ENCODE measurements at places on chromosomes 5 and 9.
A peak's percentile ranks its signal among the peaks of the same experiment; 100 is the strongest.

DNA sequence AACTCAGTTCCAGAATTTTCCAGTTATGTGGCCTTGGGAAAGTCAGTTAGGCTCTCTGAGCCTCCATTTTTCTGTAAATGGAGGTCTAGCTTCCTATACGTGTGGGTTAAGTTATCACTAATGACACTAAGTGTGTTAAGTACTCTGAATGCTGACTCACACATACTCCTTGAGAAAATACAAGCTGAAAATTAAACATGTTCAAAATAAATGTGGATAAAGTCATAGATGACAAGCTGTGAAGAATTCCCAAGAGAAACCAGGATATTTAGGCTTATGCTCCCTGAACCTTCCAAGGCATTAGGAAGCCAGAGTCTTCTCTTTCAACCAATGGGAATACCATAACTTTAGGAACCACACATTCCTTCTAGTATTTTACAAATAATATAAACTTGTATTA is 58.1 kb downstream of the ABCA1 start:
- no peak for DNase-seq

- DNase-seq, result no peak
These were observed 50.4 kb downstream of the TRIO start for GRCh38 chr5:14193496-14193895.

DNA sequence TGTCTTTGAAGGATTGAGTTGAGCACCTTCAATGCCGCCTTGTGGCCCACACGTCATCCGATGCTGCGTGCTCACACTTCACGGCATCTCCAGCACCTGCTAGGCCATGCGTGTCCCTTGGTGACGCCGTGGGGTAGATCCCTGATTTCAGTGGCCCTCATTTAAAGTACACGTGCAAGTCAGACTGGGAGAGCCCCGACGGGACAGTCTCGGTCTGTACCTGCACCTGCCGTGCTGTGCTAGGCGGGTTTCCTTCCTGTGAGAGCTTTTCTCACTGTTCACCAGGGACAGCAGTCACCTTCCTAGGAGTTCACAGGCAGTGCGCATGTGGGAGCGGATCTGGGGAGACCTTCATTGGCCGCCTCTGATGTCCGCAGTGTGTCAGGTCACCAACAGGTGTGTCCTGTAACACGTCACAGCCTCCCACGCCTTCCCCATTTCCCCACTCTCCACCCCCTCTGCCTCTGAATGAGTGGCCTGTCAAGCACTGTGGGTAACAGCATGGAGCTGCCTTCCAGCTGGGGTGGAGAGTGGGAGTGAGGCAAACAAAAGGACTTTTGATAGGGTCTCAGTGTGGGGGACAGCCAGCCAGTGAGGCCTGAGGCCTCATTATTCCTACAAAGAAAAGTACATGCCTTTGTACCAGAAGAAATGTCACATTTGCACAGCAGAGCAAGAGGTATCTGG is 236.4 kb downstream of the FANCC start:
- DNase-seq, result no peak

- no peak for DNase-seq
These were observed 86.2 kb downstream of the CSNK1G3 start for GRCh38 chr5:123598028-123598689.

DNA sequence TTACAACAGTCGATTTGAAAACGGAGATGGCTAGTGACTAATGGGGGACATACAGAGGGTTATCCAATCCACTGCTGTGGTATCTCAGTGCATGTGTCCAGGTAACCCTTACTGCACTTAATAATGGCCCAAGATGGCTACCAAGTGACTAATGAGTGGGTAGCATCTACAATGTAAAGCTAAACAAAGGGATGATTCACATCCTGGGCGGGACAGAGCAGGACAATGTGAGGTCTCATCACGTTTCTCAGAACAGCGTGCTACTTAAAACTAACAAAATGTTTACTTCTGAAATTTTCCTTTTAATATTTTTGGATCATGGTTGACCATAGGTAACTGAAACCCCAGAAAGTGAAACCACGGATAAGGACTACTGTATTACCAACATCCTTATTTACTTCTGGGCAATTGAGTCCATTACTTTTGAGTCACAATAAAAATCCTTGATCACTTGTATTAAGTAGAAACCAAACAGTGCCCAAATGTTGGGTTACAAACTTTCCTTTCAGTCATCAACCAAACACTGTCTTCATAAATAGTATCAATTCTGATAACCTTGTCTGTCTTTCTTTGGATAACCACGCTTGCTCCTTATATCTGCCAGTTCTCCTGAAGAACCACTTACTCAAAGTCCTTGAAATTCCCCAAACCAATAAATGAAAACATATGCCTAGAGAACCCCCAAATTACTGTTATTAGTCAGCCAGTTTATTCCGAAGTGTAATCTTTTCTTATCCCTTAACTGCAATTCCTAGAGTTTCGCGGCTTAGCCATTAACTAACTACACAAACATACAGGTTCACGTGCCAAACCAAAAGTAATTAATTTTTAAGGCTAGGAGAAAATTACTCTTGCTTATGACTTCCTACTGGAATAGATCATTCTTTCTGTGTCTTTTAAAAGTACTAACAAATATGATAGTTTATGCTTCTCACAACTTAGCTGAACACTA is 59.7 kb downstream of the ELL2 start:
- DNase-seq, result no peak

GRCh38 chr9:36791222-36791950 is 218.7 kb downstream of the MELK start:
- DNase-seq, result no peak

- no peak for DNase-seq
These were observed 92.1 kb downstream of the DAB2IP start for GRCh38 chr9:121743441-121744001.

- DNase-seq, result peak; percentile 61
These were observed 6.1 kb upstream of the CRB2 start for GRCh38 chr9:123349691-123350480.

- no peak for DNase-seq
These were observed 202.4 kb upstream of the ZNF608 start for GRCh38 chr5:124948754-124949275.

DNA sequence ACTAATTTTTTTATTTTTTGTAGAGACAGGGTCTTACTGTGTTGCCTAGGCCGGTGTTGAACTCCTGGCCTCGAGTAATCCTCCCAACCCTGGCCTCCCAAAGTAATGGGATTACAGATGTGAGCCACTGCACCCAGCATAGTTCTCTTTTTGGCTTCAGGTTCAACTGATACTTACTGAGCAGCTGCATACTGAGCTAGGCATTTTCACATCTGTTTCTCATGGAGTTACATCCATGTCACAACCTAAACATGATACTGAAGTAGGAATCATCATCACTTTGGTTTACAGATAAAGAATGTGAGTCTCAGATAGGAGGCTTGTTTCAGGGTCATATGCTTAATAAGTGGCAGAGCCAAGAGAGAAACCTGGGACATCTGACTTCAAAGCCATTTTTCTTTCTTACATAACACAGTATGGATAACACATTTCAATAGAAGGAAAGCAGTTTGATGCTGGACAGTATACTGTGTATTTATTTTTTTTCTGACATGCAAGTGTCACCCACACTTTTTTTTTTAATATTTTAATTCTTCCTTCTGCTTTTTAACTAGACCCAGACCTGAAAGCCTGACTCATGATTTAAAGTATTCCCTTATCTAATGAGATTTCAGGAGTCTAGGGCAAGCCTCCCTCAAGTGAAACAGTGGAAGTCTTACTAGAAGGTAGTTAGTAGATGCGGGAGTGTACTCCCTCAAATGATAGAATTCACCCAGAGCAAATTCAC is 90.8 kb downstream of the HACD4 start:
- no peak for DNase-seq

- no peak for DNase-seq
These were observed 442.0 kb upstream of the MEF2C start for GRCh38 chr5:89324990-89325389.

DNA sequence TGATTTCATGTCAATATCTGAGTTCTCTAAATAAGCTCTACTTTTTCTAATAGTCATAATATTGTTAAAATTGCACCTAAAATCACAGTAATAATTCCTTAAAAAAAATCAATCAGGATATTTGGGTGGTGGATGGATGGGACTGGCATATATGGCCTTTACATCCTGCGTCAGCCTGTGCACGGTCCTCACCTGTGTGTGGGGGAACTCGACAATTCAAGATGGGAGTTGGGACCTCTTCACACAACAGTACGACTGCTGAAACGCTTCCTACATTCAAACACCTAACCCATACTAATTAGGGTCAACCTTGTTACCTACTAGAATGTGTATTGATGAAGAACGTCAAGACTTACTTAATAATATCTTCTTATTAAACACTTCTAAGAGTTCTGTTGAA is 90.5 kb downstream of the OSMR start:
- no peak for DNase-seq

GRCh38 chr9:22288661-22289060 is 158.0 kb upstream of the DMRTA1 start:
- DNase-seq, result no peak

GRCh38 chr5:124349931-124350330 is 396.5 kb downstream of the ZNF608 start:
- no peak for DNase-seq

GRCh38 chr9:105421154-105421553 is 26.7 kb upstream of the FSD1L start:
- DNase-seq, result no peak

GRCh38 chr9:135783540-135784245 is 81.7 kb downstream of the KCNT1 start:
- no peak for DNase-seq

DNA sequence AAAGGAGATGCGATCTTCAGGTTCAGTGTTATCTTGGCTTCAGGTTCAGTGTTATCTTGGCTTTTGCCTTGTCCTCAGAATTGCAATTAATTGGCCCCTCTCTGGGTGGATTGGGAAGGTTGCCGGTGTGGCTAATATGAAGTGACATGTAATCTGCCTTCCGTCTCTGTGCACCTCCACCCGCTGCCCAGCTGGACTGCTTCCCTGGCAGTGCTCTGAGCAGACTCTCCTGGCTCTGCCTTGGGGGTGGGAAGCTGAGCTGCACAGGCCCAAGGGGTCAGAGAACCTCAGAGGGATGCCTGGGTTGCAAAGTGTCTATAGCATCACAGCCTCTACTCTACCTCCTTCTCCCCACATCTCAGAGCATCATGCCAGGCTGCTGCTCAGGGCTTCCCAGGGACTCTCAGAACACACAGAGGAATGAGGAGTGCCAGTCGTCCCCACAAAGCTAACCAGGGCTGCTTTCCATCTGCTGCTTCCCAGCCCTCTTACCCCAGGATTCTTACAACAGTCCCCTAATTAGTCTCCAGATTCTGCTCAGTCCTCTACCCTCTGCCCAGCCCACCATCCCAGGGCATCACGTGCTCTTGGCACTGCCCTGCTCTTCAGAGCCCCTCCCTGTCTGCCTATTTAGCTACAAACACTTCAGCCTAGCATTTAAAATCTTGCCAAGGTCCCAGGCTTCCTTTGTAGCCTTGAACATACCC is 54.4 kb upstream of the AFAP1L1 start:
- DNase-seq, result no peak

- no peak for DNase-seq
These were observed 178.4 kb upstream of the MVB12B start for GRCh38 chr9:126147936-126148870.

Data from activated CD4-positive, alpha-beta T cell treated with anti-CD3 and anti-CD28 coated beads, Interleukin-2, amount 50 U/mL, for 1 hour (primary cell).